ENCODE measurements at places on chromosomes 12 and 14.

GRCh38 chr12:13595536-13596443 lies 385.6 kb downstream of the GRIN2B start:
- DNase-seq, result no peak

GRCh38 chr12:1594261-1595025 lies at the start of gene FBXL14:
Gene FBXL14 (minus strand): TSS chr12:1594581. CDS start chr12:1594066, 515 bp downstream.
- no peak for DNase-seq

DNA sequence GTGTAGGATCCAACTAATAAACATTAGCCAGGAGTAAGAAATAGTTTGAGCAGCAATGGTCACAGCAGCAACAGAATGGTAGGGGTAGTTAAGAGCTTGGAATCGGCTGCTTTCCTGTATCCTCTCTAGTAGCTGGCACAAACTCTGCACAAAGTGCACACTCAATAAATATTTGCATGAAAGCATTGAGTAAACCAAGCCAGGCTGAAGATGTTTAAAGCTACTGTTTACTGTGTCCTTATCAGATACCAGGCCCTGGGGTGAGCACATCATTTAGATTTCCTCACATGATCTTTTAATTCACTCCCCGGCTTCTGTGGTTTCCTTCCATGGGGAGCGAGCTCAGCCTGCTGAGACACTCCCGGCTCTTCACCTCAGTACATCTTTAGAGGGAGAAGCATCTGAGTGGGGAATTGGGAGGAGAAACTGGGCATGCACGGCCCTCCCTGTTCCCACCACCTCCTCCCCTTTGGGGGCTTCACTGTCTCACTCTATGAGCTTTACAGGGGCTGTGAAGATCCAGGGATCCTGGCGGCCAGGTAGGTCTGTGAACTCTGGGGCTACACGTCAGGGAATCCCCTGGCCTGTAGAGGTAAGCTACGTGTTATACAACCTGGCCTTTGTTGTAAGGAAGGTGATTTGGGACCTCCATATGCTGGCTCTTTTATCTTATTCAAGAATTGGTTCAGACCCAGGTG lies 107.2 kb upstream of the VASH1 start:
- no peak for DNase-seq

DNA sequence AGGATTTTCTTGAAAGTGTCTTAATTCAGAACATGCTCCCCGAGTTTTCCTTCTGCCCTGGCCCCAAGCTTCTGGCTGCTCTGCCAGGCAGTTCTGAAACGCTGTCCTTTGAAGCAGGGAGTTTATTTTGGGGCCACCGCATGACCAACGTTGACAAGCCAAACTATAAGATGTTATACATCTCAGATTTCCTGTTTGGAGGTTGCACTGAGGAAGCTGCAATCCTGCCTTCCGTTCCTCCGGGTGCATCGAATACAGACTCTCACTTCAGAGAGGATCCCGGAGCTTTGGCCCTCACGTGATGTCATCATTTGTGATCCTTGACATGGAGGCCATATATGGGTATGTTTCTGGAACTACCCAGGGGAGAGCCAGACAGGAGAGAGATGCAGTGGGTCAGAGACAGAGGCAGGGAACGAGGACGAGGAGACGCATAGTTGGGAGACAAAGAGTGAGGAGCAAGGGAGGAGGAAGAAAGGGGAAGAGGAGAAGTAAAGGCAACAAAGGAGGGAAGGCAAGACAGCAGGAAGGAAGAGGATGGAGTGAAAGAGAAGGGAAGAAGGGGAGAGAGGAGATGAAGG lies at the start of gene ASB2:
Gene ASB2, minus strand, starts transcription at position 94 of the 581 bp plus-strand sequence. CDS start 12,031 bp downstream, outside the sequence.
- DNase-seq, result no peak
